Hindlimb muscle (tissue), 1 donor: ENCODE measurements at places on chromosomes 6 and 20. TPM values are rescaled to one million over a fixed set of nuclear protein-coding genes. Genes with fewer than 3 reads are reported as not detected.

ASIP gene
- polyA plus RNA-seq, result 0.68 TPM

ANKRD6 gene
- 7.9 TPM for polyA plus RNA-seq

BTBD9 gene
- 8.1 TPM for polyA plus RNA-seq

MLN gene
- polyA plus RNA-seq, result not detected

EPM2A gene
- polyA plus RNA-seq, result 17.4 TPM

SYTL3 gene
- polyA plus RNA-seq, result 10.5 TPM

PLCB4 gene
- polyA plus RNA-seq, result 3.2 TPM

TINAG gene
- not detected for polyA plus RNA-seq

HLA-DQA1 gene
- 9.5 TPM for polyA plus RNA-seq

CALHM5 gene
- 2.4 TPM for polyA plus RNA-seq

PTPRK gene
- polyA plus RNA-seq, result 24.1 TPM

SLC22A3 gene
- 8.7 TPM for polyA plus RNA-seq

NR2E1 gene
- polyA plus RNA-seq, result not detected

TMEM242 gene
- 10.0 TPM for polyA plus RNA-seq
